ENCODE measurements at places on chromosomes 7 and 10. TPM values are rescaled to one million over a fixed set of nuclear protein-coding genes. Genes with fewer than 3 reads are reported as not detected.

DNA sequence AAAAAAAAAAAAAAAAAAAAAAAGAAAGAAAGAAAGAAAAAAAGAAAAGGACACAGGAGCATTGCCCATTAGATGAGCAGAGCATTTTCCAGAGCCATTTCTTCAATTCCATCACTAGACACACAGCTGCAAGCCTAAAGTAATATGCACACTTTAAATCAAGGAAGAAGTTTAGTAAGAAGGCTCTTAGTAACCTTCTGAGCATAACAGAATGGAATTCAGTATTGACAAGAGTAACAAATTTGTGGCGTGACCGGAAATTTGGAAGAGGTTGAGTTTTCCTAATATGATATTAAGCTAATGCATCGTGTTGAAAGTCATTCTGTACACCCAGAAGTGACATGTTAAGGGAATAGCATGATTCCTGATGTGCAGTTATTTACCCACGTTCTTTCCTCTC lies 35.3 kb downstream of the SMURF1 start:
- no peak for DNase-seq

GRCh38 chr7:155513543-155514285 lies 32.6 kb downstream of the CNPY1 start:
- DNase-seq = no peak

DNA sequence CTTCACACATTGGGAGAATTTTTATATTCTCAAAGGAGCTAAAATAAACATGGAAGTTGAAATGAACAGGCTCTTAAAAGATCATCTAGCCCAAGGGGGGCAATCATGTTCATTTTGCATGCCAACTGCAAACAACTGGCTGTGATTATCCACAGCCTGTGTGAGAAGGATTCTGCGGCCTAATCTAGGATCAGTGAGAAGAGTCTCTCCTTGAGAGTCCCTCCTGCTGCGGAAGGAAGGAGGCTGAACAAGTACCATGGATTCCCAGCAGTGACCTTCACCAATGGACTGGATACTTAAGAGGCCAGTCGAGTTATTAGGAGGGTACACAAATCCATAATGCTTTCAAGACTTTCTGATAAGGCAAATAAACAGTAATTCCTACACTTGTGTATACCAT lies 76.7 kb downstream of the IGF2BP3 start:
- DNase-seq = no peak

- DNase-seq = no peak
Observed at GRCh38 chr7:46229409-46229808, 308.3 kb upstream of the IGFBP3 start.

- DNase-seq = no peak
Observed at GRCh38 chr10:71638064-71638821, 81.3 kb downstream of the C10orf105 start.

DNA sequence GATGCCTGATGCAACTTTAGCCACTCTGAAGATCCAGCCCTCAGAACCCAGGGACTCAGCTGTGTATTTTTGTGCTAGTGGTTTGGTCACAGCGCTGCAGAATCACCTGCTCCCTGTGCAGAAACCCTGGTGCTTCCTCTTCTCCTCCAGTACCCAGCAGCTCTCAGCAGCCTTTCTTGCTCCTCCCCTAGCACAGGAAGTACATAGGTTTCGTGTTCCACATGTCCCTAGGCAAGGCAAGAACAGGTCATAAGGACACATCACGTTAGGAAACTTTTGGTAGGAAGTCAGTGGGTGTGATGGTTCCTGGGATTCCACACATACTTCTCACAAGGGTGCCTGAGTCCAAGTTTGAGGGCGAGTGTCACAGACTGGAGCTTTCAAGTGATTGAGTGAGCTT lies 167.9 kb upstream of the PRSS1 start:
- DNase-seq = no peak

Gene TSPAN12
- not detected for polyA plus RNA-seq

- no peak for DNase-seq
Observed at GRCh38 chr10:126924915-126925300, 19.7 kb downstream of the DOCK1 start.

Gene SPDYE6
- not detected for polyA plus RNA-seq

- no peak for DNase-seq
Observed at GRCh38 chr7:41698114-41698513, 4.8 kb downstream of the INHBA start.

DNA sequence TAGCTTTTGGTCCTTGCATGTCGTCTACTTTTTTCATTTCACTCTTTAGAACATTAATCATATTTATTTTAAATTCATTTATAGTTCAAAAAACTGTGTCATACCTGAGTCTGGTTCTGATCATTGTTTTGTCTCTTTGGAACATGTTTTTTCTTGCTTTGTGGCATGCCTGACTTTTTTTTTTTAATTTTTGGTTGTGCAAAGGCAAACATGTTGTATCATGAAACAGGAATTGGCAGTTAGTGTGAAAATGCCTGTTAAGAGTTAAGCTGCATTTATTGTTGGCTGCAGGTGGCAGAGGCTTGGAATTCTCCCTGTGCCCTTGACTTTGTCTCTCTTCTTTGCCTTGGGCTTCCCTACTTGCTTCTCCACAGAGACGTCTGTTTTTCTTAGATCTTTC lies 525.0 kb upstream of the ADARB2 start:
- DNase-seq = no peak

Gene PRPS1L1
- polyA plus RNA-seq = not detected

DNA sequence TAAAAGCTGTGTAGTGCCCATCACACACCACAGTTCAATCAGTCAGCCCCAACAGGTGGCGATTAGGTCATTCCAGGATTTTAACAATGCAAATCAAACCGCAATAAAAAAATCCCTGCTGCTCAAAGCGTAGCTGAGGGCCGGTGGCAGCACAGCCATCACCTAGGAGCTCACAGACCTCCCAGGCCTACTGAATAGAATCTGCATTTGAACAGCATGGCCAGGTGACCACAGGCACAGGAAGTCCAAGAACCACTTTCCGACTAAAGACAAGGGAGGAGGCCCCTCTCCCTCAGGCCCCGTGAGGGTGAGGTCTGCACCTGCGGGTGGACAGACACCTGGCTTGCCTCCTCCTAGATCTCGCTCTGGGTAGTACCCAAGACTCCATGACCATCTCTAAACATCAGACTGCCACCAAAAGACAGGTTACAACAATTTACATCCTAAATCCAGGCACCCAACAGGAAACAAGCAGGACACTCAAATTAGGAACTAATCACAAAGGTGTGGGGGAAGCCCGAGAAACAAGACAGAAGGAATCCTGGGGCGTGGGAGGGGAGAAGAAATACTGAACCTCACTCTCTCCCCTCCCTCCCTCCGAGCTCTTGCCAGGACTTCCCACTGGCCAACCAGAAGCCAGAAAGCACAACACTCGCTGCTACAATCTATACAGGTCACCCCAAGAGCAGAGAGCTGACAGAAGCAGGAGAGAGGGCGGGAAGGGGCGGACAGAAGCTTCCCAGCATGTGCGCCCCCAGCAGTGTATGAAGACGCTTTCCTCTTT lies 19.2 kb downstream of the GNA12 start:
- DNase-seq = no peak

DNA sequence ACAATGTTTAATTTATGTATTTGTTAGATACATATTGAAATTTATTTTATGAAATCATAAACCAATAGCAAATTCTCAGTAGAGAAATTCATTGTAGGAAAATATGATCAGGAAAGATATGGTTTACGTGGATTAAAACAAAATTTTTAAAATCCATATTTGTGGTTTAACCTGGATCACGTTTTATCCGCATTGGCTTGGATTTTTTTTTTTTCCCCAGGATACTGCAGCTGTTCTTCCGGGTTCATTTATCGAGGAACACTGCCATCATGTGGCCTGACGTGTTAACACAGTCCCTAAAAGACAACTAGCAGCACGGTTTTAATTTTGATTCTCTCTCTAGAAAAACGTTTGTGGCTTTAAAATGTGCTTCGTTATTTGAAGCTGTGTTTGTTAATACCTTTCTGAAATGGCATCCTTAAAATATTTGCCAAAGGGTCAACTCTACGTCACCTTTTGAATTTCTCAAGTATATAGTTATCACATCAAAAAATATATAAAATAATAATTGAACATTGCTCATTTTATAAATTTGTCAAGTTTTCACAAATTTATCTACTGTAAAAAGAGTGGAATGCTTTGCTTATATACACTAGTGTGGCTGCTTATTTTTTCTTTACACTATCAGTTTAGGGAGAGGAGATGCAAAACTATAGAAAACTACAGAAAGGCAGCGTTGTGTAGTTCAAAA lies 8.7 kb upstream of the ASB4 start:
- no peak for DNase-seq

DNA sequence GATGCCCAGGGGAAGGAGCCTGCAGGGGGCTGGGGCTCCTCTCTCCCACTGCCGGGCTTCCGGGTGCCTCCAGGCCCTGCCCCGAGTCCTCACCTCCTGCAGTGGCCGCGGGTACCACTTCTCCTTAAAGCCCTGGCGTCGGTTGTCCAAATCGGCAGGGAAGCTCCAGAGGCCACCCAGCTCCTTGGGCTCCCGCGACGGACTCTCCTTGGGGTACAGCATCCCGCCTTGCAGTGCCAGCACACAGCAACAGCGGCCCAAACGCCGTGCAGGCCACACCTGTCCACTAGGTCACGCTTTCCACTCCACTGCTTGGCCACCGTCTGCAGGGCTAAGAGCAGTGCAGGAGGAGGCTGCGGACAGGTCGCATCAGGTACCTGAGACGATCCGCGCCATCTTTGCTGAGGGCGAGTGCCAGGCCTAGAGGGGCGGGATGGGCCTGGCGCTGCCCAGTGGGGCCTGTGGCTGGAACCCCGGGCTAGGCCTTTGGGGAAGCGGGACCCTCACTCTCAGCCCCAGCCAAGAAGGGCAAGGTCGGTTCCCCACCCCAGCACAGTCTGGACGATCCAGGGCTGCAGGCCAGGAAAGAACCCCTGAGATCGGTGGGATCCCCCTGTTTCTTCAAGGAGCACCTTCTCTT lies 47.7 kb upstream of the ZNF479 start:
- DNase-seq = no peak

Gene TAC1
- not detected for polyA plus RNA-seq

DNA sequence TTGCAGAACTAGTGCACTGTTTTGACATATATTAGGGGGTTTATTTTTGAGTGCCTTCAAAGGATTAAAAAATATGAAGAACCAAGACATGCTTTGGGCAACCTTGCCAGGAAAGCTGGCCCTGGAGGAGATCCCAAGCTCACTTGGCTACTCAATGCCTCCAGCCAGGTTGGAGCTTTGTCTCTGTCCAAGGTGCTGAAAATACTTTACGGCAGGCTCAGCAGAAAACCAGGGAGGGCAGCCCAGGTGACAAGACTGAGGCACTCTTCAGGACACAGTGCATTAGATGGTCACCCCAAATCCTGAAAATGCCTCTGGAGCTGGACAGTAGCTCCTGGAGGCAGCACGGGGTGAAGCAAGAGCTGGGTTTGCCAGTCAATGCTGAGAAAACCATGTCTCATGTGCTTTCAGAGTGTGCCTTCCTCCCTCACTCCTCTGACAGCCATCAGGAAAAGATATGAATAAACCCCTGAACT lies 5.8 kb upstream of the KCNH2 start:
- no peak for DNase-seq

Gene GDF2
- polyA plus RNA-seq = not detected

Gene SLC39A12
- not detected for polyA plus RNA-seq

DNA sequence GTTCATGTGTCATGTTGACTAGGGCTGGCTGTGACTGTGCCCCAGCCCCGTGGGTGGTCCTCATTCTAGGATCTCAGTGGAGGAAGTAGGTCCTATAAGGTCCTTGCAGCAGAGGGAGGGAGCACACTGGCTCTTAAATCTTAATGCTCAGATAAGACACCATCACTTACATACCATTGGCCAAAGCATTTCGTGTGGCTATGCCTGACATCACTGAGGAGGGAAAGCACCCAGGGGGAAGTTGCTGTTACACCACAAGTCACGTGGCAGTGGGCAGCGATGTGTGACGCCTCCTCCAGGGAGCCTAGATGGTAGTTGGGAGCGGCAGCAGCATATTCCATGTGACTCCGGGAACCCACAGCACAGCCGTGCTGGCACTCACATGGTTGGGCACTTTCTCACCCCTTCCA lies 224.7 kb upstream of the SH2B2 start:
- DNase-seq = no peak

Gene BICC1
- 32.1 TPM for polyA plus RNA-seq

Gene GSAP
- polyA plus RNA-seq = 7.0 TPM

GRCh38 chr10:94183666-94184264 lies 179.0 kb downstream of the NOC3L start:
- DNase-seq = peak; percentile 71

Gene C1GALT1
- polyA plus RNA-seq = 7.9 TPM

Gene ASB10
- polyA plus RNA-seq = not detected

- no peak for DNase-seq
Observed at GRCh38 chr7:107803009-107803610, at the start of gene SLC26A3. TSS of gene SLC26A3 (minus strand) at chr7:107803223. CDS start at chr7:107794509, 8,714 bp downstream.

GRCh38 chr7:47947355-47947749 lies 914 bp downstream of the PKD1L1 start:
- DNase-seq = no peak

- DNase-seq = no peak
Observed at GRCh38 chr10:78919181-78919966, 149.4 kb upstream of the ZMIZ1 start.

Gene ITPRIP
- 24.4 TPM for polyA plus RNA-seq

Gene UPK3B
- polyA plus RNA-seq = not detected

GRCh38 chr7:17646253-17646956 lies 293.9 kb downstream of the SNX13 start:
- DNase-seq = no peak

DNA sequence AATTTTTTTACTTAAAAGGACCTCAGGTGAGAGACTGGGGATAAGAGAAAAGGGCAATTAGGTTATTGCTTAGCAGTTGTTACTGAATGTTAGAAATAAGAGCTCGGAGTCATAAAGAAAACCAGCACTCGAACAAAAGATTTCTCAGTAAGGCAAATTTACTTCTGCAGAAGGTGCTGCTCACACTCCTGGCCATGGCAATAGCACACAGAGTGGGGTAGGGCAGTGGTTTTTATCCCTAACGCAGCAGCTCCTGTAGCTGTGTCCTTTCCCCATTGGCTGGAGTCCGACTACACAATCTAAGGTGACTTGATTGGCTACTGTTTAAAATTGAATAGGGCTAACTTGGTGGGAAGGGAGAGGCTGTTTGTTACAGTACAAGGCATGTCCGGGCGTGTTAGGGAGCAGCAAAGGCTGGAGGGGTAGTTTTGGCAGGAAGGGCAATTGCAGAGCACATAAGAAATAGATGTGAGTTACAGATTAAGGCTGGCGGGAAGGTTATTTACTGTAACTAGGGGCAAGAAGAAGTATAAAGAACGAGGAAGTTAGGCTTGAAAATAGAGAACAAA lies 112.1 kb downstream of the AKR1D1 start:
- no peak for DNase-seq

- no peak for DNase-seq
Observed at GRCh38 chr7:134757938-134758337, 21.5 kb upstream of the CALD1 start.

Gene SNX8
- polyA plus RNA-seq = 36.9 TPM

Gene ANKRD61
- polyA plus RNA-seq = 0.31 TPM

- DNase-seq = no peak
Observed at GRCh38 chr10:26765549-26765948, 68.0 kb downstream of the PDSS1 start.

DNA sequence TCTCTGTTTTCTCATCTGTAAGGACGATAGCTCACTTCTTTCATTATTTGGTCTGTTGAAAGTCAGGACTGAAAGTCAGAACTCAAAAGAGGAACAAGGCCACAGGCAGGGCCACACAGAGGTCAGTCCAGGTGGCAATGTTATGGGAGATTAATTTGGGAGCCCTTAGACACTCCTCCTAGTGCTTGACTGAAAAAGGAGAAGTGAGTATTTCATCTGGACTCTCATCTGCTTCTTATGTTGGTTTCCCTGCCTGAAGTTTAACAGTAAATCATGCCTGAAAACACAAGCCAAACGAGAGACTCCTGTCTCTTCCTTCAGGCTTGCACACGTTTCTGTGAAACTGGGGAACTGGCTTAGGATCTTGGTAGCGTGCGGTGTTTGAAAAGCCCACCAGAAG lies 248.5 kb downstream of the BUB3 start:
- DNase-seq = no peak

Gene CTNNA3
- not detected for polyA plus RNA-seq
